ENCODE measurements at places on chromosomes 1 and 21.

DNA sequence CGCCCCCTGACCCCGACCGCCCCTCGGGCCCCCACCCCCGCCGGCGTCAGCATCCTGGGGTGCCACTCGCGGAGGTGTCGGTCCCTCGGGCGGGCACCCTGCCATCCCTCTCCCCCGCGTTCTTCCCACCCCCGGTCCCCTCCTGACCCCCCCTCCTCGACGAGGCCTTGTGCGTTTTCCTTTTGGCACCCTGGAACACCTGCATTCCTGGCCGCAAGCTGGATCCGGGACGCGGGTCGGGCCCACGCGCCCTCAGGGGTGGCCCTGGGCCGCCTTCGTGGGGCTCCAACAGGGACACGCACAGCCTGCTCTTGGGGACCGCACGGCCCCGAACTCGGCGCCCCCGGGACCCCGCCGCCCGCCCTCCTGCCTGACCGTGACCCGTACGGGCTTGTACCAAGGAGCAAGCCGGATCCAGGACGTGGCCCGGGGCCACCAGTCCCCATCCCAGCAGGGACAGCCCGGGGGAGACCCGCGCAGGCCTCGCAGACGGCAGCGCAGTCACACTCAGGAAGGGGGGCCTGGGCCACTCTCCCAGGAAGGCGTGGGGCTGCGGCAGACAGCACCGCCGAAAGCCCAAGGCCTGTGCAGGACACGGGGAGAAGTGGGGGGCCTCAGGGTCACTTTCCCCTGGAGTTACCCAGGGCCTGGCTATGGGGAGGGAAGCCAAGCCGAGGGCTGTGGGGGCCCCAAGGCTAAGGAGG, 579 bp upstream of the SLC19A1 start:
- DNase-seq = no peak

GRCh38 chr1:115677565-115677964, 35.8 kb downstream of the VANGL1 start:
- no peak for DNase-seq

- DNase-seq = no peak
Observed at GRCh38 chr1:90902672-90903071, 119.2 kb downstream of the ZNF644 start.

DNA sequence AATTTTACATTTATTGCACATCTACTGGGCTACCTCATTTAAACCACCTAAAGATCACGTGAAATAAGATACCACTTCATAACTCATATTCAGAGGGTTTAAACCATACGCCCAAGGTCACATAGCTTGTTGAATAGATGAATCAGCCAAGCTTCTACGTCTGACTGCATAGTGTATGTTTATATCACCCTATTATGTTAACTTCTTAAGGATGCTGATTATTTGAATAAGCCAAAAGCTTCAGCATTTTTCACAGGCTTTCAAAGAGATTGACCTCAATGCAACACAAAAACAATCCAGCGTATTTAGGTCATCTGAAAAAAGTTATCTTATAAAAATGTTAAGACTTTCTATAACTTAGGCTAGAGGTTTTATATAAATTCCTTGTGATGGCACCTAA, 373.8 kb downstream of the TGFB2 start:
- DNase-seq = no peak

DNA sequence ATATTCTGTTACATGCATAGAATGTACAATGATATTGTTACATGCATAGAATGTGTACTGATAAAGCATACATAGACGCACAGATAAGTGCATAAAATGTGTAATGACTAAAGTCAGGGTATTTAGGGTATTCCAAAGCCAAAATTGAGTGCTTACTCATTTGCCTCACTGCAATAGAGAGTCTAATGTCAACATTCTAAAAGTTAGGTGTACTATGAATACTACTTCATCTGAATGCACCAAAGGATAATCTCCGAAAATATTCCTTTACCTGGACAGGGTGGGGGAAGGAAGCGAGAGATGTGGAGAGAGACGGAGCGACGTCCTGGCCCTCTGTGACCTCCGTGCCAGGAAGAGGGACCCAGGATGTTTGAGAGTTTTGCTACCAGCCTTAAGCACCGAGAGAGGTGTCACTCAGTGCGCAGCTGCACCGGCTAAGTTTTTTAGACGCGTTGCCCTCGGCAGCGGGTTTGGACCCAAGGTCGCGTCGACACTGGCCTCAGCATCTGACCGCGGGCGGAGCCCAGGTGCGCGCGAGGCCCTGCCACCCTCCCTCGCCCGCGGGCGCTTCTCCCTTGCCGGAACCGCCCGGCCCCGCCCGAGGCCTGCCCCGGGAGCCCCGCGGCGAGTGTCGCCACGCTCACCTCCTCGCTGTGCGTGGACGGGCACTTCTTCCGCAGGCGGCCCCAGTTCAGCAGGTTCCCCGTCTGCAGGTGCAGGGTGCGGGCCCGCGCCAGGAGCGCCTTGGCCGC, 660 bp downstream of the GCLM start:
- DNase-seq = peak; percentile 38

- DNase-seq = no peak
Observed at GRCh38 chr1:36397083-36397377, 678 bp downstream of the LSM10 start.

All from T-cell (primary cell).